Colonic mucosa (tissue), 4 donors: ENCODE measurements at places on chromosomes 2 and 18. TPM values are rescaled to one million over a fixed set of nuclear protein-coding genes. Genes with fewer than 3 reads are reported as not detected.

Gene ST6GAL2
- 1.7 TPM for total RNA-seq

Gene ZBTB14
- 10.7 TPM for total RNA-seq

Gene PRSS56
- not detected for total RNA-seq

Gene MXD1
- 200 TPM for total RNA-seq

Gene BOLL
- not detected for total RNA-seq

Gene OXER1
- 1.3 TPM for total RNA-seq

DNA sequence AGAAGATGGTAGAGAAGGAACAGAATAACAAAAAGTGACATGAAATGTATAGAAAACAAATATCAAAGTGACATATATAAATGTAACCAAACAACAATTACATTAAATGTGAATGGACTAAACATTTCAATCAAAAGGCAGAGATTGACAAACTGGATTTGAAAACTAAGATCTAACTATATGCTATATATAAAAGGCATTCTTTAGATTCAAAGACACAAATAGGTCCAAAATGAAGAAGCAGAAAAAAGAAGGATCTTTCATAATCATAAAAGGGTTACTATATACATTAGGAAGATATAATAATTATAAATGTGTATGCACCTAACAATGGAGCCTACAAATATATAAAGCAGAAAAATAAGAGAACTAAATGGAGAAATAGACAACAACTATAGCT, 183.7 kb downstream of the METTL4 start:
- no peaks in the 10 kb centered on the region for H3K27me3 ChIP-seq
- no peak overlapping the region for H3K4me3 ChIP-seq
- H3K36me3 ChIP-seq = no peaks in the 10 kb centered on the region
- no peaks in the 10 kb centered on the region for H3K4me1 ChIP-seq
- no peak for DNase-seq
- no peak overlapping the region for H3K27ac ChIP-seq

GRCh38 chr2:222610746-222611145, 45.1 kb downstream of the FARSB start:
- no peaks in the 10 kb centered on the region for H3K27me3 ChIP-seq
- H3K4me3 ChIP-seq = no peak overlapping the region
- DNase-seq = no peak
- H3K36me3 ChIP-seq = peaks cover 10% of the 10 kb centered on the region
- H3K4me1 ChIP-seq = no peaks in the 10 kb centered on the region

DNA sequence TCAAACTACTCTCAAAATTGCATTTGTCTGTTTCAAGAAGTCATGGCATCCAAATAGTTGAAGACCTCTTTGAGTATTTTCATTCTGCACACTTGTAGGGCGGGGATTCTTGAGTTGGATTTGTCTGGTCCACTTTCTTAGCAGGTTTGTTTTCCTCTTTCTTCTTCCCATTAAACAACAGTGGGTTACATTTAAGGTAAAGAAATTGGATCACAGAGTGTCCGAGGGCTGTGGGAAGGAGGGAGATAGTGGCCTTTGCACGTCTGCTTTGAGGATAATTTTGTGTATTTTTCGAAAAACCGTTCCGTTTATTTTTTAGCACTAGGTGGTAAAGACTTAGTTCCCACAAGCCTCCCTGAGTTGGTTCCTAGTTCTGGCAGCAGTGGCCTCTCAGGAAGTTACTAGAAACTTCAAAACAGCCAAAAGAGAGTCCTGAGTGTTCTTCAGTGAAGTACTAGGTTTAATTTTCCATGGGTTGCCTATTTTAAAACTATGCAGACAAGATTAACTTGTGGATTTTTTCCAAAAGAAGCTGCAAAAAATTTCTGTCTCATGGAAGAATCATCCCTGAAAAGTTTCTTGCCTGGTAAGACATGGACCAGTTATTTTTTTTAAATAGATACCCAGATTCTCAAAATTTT, 107.9 kb downstream of the CDC42EP3 start:
- DNase-seq = no peak
- H3K4me1 ChIP-seq = no peaks in the 10 kb centered on the region

GRCh38 chr2:220998156-220998555, 573.9 kb downstream of the EPHA4 start:
- no peaks in the 10 kb centered on the region for H3K27me3 ChIP-seq
- H3K36me3 ChIP-seq = no peaks in the 10 kb centered on the region
- H3K4me3 ChIP-seq = no peak overlapping the region
- H3K4me1 ChIP-seq = no peaks in the 10 kb centered on the region
- DNase-seq = no peak
- no peak overlapping the region for H3K27ac ChIP-seq

GRCh38 chr2:127392828-127393578, 5.2 kb upstream of the MAP3K2 start:
- no peaks in the 10 kb centered on the region for H3K36me3 ChIP-seq
- no peaks in the 10 kb centered on the region for H3K27me3 ChIP-seq
- H3K27ac ChIP-seq = no peak overlapping the region
- DNase-seq = no peak
- H3K4me1 ChIP-seq = no peaks in the 10 kb centered on the region

DNA sequence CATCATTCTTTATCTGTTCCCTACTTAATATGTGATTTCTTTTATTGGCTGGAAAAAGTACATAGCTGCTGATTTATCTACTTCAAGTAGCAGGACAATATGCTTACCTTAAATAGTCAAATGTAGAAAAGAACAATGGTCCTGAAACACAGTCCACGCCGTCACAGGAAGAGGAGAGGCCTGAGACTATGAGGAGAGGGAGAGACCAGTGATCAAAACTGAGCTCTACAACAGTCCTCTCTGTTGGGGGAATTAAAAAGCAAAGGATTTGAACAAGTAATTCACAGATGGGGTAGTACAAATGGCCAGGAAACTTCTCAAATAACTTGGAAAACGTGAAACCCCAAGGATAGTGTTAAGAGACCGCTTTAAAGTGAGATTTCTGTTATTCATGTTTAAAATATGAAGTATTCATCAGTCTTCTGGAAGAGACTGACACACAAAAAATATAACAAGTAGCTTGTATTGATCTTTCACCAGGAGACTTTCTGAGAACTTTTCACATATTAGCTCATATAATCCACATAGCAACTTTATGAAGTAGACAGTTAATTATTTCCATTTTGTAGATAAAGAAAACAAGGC, 20.2 kb downstream of the SCYGR8 start:
- no peak overlapping the region for H3K4me3 ChIP-seq
- no peaks in the 10 kb centered on the region for H3K4me1 ChIP-seq
- DNase-seq = no peak
- H3K27ac ChIP-seq = no peak overlapping the region
- no peaks in the 10 kb centered on the region for H3K36me3 ChIP-seq

- no peak for DNase-seq
- no peak overlapping the region for H3K27ac ChIP-seq
- H3K27me3 ChIP-seq = no peaks in the 10 kb centered on the region
- H3K36me3 ChIP-seq = no peaks in the 10 kb centered on the region
- H3K4me1 ChIP-seq = no peaks in the 10 kb centered on the region
- no peak overlapping the region for H3K4me3 ChIP-seq
Measured at GRCh38 chr2:134035605-134036370, 218.1 kb upstream of the MGAT5 start.

DNA sequence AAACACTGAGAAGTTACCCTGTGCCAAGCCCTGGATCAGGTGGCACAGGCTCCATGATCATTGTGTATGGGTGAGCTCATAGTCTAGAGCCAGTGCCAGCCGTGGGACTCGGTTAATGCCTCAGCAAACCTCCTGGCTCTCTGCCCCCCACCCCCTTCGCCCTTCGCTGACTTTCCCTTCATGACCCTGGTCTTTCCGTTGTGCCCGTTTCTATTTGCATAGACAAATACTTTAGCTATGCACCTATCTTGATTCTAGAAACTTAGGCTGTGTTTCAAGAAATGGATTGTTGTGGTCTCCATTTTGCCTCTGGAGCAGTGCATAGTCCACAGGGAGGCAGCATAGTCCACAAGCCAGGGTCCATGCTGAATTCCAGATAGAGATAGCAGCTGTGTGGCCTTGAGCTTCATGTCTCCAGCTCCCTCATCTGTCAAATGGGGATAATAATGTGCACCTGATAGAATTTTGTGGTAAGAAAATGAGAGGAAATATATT, 44.8 kb upstream of the KDM3A start:
- no peak overlapping the region for H3K4me3 ChIP-seq
- no peaks in the 10 kb centered on the region for H3K4me1 ChIP-seq
- no peaks in the 10 kb centered on the region for H3K36me3 ChIP-seq

GRCh38 chr18:28974504-28974903, 797.6 kb upstream of the CDH2 start:
- no peak for DNase-seq
- no peak overlapping the region for H3K4me3 ChIP-seq
- no peak overlapping the region for H3K27ac ChIP-seq
- H3K27me3 ChIP-seq = no peaks in the 10 kb centered on the region

DNA sequence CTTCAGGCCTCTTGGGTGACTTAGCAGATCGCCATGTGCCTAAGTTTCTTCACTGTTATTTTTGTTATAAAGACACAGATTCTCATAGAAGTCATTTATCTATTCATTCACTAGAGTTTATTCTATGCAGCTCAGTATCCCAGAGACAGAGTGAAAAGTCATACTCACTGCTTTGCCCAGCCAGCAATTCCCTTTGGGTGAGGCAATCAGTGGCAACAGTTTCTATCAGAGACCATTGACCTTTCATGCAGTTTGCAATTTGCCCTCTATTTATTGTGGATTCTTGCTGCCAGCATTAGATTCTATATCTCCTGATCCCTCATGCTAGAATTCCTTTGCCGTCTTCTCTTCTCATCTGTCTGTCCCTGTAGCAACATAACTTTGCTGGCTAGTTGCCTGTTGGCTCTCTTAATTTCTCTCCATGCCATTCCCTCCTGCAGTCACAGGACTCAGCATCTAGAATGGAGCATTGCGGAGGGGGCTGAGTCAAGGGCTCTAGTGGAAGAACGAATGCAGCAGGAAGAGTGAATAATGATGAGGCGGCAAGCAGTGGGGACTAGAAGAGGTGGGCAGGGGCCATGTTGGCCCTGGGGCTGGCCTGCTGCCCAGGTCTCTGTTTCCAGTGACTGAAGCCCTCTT, 12.2 kb downstream of the SLC9A4 start:
- H3K27me3 ChIP-seq = no peaks in the 10 kb centered on the region
- no peaks in the 10 kb centered on the region for H3K36me3 ChIP-seq
- no peak overlapping the region for H3K27ac ChIP-seq
- DNase-seq = no peak

- H3K4me1 ChIP-seq = no peaks in the 10 kb centered on the region
- H3K27me3 ChIP-seq = no peaks in the 10 kb centered on the region
- no peak overlapping the region for H3K27ac ChIP-seq
Measured at GRCh38 chr18:53991805-53992204, 232.7 kb downstream of the MBD2 start.

- no peaks in the 10 kb centered on the region for H3K36me3 ChIP-seq
- H3K4me1 ChIP-seq = no peaks in the 10 kb centered on the region
- no peak for DNase-seq
- H3K4me3 ChIP-seq = no peak overlapping the region
- no peak overlapping the region for H3K27ac ChIP-seq
Measured at GRCh38 chr2:223723954-223724411, 113.4 kb downstream of the AP1S3 start.
